ENCODE measurements at places on chromosomes 1 and 21.

DNA sequence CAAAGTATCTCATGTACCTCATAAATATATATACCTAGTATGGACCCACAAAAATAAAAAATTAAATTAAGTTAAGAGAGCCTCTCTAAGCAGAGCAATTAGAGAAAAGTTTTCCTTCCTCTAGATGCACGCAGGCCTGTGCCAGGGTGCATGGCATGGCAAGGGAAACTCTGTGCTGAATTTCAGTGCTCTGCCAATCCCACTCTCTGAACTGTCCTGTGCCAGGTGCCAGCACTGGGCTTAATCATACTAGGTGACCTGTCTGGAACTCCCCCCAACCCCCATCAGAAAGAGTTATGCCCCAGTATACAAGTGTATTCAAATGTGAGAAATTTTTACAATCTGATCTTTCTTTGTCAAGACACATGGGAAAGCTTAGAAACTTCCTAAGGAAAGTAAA is 10.4 kb upstream of the LAMC2 start:
- DNase-seq, result no peak

- DNase-seq, result no peak
Measured at GRCh38 chr1:153723687-153724086, 4.2 kb upstream of the INTS3 start.

- DNase-seq, result no peak
Measured at GRCh38 chr1:66388913-66389312, 145.0 kb upstream of the SGIP1 start.

GRCh38 chr1:108016451-108016920 is 51.5 kb upstream of the VAV3 start:
- no peak for DNase-seq

DNA sequence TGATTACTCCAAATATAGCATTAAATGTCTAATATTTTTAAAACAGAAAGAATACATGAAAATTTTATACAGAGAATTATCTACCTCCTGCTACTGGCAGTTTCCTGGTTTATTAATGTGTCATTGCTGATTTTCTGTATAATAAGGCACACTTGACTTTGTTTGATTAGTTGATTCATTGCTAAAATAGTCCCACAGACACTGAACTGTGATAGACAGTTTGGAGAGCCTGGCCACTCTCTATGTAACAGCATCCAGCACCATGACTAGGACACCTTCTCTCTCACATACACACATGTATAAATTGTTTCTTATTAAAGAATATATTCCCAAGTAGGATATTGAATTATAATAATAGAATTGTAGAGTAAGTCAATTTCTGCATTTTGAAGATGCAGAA is 368.5 kb upstream of the SNX7 start:
- no peak for DNase-seq

GRCh38 chr1:23343221-23344110 is 618 bp downstream of the HNRNPR start:
- DNase-seq, result peak; percentile 65

GRCh38 chr1:222079566-222079965 is 337.7 kb upstream of the DUSP10 start:
- DNase-seq, result no peak

DNA sequence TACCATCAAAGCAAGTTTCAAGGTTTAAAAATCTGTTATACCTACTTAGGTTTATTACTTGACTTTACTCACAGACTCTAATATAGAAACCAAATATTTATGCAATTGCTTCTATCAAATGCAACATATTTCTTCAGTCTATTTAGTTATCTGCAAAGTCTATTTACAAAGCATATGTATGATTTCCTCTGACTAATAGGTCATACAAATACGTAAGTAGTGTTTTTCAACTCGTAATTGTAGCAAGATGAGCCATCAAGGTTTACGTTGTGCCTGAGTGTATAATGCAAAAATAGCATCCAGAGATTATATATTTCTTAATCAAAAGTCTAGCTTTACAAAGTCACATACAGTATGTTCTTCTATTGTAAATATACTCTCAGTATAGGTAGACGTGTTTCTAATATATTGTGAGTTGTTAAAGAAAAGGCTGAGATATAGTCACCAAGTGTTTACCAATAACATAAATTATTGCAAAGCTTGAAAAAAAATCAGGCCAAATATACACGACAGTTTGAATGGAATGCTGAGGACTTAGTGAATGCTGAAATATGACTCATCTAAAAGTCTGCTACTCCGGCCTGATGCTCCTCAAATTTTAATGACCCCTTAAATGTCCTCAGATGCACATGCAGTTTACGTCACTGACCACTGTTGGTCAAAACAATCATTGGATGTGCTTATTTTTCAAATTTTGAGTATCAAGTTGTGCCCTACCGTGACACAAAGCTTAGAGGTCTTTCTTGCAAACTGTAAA is 48.4 kb downstream of the ADAMTS5 start:
- DNase-seq, result no peak

DNA sequence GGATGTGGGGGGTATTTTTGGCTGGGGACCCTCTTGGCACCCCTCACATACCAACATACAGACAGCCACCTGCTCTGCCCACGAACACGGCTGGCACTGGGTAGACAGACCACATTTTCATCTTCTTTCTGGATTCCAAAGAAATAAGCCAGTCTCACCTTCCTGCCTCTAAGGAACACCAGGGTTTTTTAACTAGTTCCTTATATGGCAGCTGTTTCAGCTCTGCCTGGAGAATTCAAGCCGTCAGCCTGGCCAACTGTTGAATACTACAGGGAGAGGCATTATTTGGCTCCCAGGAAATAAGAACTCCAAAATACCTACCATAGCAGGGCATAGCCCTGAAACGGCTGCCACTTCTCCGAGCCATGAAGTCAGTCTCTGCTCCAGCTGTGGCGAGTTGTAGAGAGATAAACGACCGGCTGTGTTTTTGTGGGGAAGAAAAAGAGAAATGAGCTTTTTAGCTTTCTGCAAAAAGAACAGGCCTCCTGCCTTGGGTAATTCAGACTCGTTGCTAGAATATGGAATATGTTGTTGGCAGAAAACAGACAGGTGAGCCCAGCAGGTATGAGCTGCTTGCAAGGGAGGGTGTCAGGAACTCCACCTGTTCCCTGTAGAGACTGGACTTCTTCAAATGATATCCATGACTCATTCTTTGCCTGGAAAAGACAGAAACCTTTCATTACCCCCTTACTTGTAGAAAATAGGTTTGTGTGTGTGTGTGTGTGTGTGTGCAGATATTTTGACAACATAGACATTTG is 51.8 kb downstream of the MT1HL1 start:
- DNase-seq, result no peak

DNA sequence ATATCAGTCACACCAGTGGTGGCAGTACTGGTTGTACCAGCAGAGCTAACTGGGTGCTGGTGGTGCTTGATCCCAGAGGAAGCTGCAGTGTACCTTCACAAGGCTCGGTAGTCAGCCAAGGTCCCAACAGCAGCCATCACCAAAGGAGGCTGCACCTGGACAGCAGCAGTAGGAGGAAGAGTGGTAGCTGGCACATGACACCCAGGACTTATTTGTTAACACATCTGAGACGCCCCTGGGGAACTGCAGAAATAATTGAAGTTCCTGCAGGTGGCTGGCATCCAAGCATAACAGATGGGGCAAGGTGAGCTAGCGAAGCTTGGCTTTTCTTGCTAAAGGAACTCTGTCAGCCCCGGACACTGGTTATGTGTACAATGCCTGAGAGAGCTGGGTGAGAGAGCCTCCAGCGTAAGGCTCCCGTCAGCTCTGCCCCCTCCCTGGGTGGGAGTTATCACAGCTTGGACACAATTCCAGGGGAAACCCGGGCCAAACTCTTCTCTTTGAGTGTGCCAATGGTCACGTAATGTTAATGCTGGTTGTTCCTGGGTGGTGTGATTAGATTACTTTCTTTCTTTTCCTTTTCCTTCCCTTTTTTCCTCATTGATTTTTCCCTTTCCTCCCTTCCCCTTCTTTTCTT is 29.1 kb upstream of the PARP1 start:
- DNase-seq, result no peak

- DNase-seq, result no peak
Measured at GRCh38 chr1:119204197-119204960, 63.9 kb upstream of the WARS2 start.

GRCh38 chr1:163395790-163396189 is 74.0 kb downstream of the NUF2 start:
- DNase-seq, result no peak

GRCh38 chr1:59136541-59137275 is 160.2 kb upstream of the FGGY start:
- DNase-seq, result no peak

DNA sequence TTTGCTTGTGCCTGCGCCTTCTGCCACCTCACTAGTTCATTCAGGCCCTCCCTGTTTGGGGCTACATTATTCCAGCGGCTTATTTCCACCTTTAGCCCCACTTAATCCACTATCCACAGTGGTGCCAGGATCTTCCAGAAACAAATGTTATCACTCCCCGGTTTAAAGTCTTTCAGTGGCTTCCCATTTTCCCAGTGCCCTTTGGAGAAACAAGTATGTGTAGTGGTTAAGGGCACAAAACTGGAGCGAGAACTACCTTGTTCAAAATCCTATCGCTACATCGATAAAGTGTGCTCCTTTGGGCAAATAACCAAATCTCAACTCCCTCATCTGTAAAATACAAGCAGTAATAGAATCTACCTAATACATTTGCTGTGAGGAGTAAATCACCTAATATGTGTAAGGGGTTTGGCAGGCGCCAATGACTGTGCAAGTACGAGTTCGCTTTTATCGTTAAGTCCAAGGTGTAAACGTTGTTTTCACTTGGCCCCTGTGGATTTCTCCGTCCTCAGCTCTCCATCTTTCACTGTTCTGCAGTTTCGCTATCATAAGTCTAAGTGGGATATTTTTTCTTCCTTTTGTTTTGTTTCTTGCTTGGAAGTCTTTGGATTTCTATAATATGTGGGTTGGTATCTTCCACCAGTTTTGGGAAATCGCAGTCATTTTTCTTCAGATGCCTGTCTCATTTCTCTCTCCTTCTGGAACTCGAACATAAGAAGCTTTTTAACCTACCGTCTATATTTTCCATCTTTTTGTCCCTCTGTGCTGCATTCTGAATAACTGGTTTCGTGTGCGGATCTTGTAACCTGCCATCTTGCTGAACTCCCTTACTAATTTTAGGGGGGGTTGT is 844 bp upstream of the MEAF6 start:
- no peak for DNase-seq

DNA sequence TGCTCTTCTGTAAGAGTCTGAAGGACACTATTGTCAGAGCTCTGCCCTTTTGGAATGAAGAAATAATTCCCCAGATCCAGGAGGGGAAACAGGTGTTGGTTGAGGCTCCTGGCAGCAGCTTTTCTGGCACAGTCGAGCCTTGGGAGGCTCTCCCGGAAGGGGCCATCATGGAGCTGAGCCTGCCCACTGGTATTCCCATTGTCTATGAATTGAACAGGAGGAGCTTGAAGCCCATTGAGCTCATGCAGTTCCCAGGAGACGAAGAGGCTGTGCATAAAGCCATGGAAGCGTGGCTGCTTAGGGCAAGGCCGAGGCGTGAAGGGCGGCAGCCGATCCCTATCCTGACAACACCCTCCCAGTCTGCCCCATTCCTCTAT is 26.6 kb downstream of the UBE4B start:
- no peak for DNase-seq

DNA sequence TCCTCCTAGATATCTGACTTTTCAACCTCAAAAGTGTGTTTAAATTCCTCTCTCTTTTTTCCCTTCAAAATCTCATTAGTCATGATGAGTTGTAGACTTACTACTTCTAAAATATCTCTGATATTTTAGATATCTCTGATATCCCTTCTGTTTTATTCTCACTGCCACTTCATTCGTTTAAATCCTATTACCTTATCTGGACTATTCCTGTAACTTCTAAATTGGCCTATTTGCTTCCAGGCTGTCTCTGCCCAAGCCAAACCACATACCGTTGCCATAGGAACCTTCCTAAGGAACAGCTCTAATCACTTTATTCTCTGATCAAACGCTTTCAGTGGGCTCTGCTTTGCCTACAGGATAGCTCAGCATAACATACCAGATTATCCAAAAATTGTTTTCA is 333.1 kb upstream of the CHRM3 start:
- no peak for DNase-seq

- DNase-seq, result no peak
Measured at GRCh38 chr1:201272799-201273198, 10.5 kb upstream of the PKP1 start.

DNA sequence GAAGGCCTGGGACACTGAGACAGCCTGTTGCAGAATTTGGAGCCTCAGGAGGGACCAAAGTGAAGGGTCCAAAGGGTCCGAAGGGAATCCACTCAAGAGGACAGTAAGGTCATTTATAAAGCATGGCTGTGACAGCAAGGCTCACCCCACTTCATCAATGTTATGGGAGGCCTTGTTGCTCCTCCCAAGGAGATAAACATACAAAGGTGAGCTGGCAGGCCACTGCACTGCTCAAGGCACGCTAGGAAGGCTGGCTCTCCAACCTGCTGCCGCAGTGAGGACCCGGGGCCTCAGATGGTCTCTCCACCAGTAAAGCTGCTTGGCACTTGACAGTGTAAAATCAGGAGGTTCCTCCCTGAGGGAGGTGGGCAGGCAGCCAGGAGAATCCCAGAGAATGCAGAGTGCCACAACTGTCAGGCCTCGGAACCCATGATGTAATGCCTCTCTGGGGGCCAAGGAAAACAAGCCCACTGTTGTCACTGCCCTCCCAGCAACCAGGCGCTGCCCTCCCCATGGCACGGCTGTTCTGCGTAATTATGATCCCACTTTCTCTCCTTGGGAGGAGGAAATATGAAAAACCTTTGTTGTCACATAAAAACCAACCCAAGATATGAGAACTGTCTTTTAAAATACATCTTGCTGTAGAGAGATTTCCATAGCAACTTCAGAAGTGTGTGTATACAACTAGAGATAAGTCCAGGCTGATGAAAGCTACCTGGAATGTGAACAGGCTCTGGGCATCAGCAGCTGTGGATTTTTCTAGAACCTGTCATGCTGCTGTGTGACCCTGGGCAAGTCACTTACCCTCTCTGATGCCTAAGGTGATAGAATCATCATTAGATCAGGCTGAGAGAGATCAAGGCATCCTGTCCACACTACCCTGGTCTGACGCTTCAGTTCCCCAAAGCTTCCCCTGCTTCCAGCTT is 102.5 kb downstream of the KCNN3 start:
- DNase-seq, result no peak

DNA sequence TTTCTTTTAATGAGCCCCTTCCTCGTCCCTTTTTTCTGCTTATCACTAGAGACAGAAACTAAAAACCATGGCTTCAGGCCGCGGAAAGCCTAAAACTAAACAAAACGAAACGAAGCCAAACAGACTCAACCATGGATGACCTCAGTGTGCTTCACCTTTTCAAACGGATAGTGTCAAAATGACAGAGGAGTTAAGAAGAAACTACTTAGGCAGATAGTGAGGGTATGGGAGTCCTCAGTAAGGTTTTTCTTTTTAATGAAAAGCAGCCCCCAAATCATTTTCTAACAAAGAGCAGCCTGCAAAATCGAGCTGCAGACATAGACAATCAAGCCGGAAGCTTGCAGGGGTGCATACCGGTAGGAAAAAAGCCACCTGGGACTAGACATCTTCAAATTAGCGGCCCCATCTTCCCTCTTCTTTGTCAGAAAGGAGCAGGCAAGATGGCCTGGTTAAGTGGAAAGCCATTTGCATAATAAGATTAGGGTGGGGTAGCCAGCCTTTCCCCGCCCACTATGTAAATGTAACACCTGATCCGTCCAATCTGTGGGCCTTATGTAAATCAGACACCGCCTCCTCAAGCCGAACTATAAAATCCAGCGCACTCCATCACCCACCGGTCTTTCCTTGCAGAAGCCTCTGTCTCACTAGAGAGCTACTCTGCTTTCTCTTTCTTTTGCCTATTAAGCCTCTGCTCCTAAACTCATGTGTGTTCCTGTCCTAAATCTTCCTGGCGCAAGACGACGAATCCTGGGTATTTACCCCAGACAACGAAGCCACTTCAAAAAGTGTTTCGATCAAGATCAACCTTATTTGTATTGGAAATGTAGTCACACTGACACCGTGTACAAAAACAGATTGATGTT is 6.2 kb upstream of the ERO1B start:
- DNase-seq, result no peak

GRCh38 chr1:27591622-27592021 is 12.3 kb downstream of the AHDC1 start:
- DNase-seq, result no peak
